ENCODE measurements at places on chromosomes 13 and 19.

- DNase-seq, result no peak
- H3K4me1 ChIP-seq, result no peaks in the 10 kb centered on the region
- H3K27ac ChIP-seq, result no peak overlapping the region
- H3K36me3 ChIP-seq, result no peaks in the 10 kb centered on the region
- H3K4me3 ChIP-seq, result no peak overlapping the region
- H3K27me3 ChIP-seq, result no peaks in the 10 kb centered on the region
Measured at GRCh38 chr13:98349731-98350305, 172.7 kb upstream of the RNF113B start.

DNA sequence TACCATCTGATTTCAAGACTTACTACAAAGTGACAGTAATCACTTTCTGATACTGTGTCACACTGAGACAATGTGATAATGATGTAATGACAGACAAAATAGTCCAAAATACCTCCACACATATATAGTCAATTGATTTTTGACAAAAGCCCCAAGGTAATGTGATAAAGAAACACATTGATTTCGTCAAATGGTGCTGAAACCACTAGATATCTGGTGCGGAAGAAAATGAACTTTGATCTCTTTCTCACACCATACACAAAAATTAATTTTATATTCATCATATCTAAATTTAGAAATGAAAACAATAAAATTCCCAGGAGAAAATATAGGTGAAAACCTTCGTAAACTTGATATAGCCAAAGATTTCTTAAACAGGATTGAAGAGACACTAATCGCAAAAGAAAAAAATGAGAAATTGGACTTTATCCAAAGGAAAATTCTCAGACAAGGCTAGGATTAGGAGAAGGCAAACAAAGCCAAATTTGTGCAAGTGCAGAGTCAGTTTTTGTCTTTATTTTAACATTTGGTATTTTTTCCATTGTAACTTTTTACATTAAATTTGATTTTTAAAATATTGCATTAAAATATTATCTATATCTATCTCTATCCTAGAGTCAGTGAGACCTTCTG, 739.9 kb downstream of the DIAPH3 start:
- no peaks in the 10 kb centered on the region for H3K27me3 ChIP-seq
- no peaks in the 10 kb centered on the region for H3K36me3 ChIP-seq
- no peaks in the 10 kb centered on the region for H3K4me1 ChIP-seq
- H3K4me3 ChIP-seq, result no peak overlapping the region
- no peak overlapping the region for H3K27ac ChIP-seq

GRCh38 chr13:86681223-86681622, 882.0 kb upstream of the SLITRK6 start:
- H3K27ac ChIP-seq, result no peak overlapping the region
- H3K36me3 ChIP-seq, result no peaks in the 10 kb centered on the region
- no peak overlapping the region for H3K4me3 ChIP-seq
- no peak for DNase-seq

DNA sequence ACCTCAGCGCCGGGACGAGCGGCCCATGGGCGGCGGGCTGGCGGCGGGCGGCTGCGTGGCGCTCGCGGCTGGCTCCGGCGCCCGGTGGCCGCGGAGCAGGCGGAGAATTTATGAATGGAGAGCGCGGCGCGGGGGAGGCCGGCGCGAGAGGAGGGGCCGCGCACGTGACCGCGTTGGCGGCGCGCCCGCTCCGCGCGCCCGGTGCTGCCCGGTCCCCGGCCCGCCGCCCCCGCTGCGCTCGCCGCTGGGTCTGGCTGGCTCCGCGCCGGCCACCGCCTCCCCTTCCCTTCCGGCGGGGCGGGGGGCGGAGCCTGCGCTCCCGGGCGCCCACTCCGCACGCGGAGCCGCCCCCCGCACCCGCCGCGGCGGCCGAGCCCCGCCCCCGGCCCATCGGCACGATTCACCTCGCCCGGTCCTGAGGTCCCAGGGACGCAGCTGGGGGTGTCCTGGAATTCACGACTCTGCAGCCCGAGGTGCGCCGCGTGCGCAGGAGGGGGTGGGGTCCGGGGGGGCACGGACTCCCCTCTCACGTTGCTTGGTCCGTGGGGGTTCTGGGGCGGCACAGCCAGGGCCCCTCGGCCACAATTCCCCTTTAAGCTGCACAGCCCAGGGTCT, at the start of gene CBARP:
Gene CBARP (minus strand): TSS at position 252 of the 615 bp plus-strand sequence. CDS start 1,905 bp downstream, outside the sequence.
- H3K27ac ChIP-seq, result no peak within 1 kb of the TSS
- peak; percentile 35 for DNase-seq
- H3K4me1 ChIP-seq, result peaks cover 6% of the 10 kb centered on the region
- H3K4me3 ChIP-seq, result peak within 1 kb of the TSS; percentile 81
- no peaks in the 10 kb centered on the region for H3K27me3 ChIP-seq

DNA sequence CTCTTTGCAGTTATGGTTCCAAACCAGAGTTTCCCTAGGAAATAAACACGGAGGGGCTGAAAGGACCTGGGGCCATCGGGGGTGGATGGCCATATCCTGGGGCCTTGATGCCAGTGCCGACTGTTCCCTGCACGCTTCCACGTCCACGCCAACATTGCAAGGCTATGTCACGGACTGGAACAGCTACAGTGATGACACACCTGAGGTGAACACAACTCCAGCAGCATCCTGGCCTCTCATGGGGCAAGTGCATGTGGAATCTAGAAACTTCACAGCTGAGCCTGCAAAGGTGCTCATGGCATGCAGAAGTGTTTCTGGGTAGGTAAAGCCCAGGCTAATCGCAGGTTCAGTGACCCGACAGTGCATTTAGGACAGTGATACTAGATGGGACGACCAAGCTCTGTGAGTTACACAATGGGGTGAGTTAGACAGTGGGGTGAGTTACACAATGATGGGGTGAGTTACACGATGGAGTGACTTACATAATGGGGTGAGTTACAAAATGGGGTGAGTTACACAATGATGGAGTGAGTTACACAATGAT, 52.0 kb upstream of the GAS6 start:
- H3K27me3 ChIP-seq, result no peaks in the 10 kb centered on the region
- no peaks in the 10 kb centered on the region for H3K36me3 ChIP-seq
- no peak for DNase-seq
- H3K27ac ChIP-seq, result no peak overlapping the region

DNA sequence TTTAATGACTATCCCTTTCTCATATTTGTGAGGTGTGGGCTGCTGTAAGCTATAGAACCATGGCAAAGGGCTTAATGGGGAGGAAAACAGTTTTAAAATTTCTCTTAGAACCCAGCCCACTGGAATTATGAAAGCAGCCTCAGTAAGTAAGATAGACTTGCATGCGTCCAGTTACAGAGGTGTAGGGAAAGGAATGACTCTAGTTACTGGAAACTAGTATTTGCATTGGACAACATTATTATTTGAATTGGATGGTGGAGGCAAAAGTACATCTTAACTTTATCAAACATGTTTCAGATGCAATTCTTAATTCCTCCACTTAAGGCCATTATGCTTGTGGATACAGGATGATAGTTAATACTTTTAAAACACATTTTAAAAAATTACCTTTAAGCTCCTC, 292.9 kb downstream of the SPRY2 start:
- H3K4me1 ChIP-seq, result peaks cover 32% of the 10 kb centered on the region
- H3K36me3 ChIP-seq, result no peaks in the 10 kb centered on the region
- no peaks in the 10 kb centered on the region for H3K27me3 ChIP-seq
- DNase-seq, result no peak
- peak overlapping the region; percentile 64 for H3K27ac ChIP-seq

GRCh38 chr19:35557539-35558399, 5.7 kb downstream of the ATP4A start:
- no peak overlapping the region for H3K27ac ChIP-seq
- no peaks in the 10 kb centered on the region for H3K27me3 ChIP-seq
- no peaks in the 10 kb centered on the region for H3K36me3 ChIP-seq

- no peak overlapping the region for H3K4me3 ChIP-seq
- DNase-seq, result no peak
- no peaks in the 10 kb centered on the region for H3K4me1 ChIP-seq
- H3K27ac ChIP-seq, result no peak overlapping the region
Measured at GRCh38 chr19:18604820-18605159, 1.8 kb downstream of the CRLF1 start.

- no peaks in the 10 kb centered on the region for H3K27me3 ChIP-seq
- no peak overlapping the region for H3K27ac ChIP-seq
- H3K4me1 ChIP-seq, result peaks cover 16% of the 10 kb centered on the region
- H3K36me3 ChIP-seq, result no peaks in the 10 kb centered on the region
- no peak overlapping the region for H3K4me3 ChIP-seq
Measured at GRCh38 chr13:100671389-100672182, 3.0 kb downstream of the TMTC4 start.

- H3K4me3 ChIP-seq, result no peak overlapping the region
- no peaks in the 10 kb centered on the region for H3K36me3 ChIP-seq
- H3K4me1 ChIP-seq, result peaks cover 5% of the 10 kb centered on the region
Measured at GRCh38 chr19:13599681-13600080, 93.4 kb upstream of the CACNA1A start.

DNA sequence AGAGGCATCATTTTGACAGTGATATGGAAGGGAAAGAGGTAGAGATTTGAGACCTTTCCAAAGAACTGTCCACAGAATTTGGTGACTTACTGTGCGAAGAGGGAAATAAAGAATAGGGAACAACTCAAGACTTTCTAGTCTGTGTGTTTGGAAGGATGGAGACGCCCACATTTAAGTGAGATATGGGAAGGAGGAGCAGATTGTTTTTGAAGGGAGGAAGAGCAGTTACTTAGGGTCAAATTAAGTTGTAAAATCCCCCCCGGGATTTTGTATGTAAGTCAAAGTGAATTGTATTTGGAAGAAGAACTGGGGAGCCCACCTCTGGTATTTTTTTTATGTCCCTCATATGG, 1.2 kb downstream of the USPL1 start:
- H3K36me3 ChIP-seq, result peaks cover 14% of the 10 kb centered on the region
- H3K27ac ChIP-seq, result no peak overlapping the region
- H3K27me3 ChIP-seq, result no peaks in the 10 kb centered on the region
- peak overlapping the region; percentile 87 for H3K4me3 ChIP-seq

DNA sequence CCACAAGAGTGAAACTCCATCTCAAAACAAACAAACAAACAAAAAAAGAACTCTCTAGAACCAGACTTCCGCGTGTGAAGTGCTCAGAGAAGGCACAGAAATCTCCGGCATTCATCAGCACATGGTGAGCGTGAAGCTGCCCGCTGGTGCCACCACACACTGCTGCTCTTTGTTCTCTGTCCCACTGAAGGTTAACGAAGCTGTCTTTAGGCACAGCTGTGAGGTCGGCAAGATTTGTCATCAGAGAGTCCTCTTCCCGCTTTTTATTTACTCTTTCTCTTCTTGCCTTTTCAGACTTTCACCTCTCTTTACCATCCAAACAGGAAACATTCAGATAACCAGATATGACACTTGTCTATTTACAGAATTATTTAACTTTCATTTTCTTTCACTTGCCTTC, 115.2 kb upstream of the ARGLU1 start:
- H3K36me3 ChIP-seq, result no peaks in the 10 kb centered on the region
- no peaks in the 10 kb centered on the region for H3K4me1 ChIP-seq
- H3K27me3 ChIP-seq, result peaks cover 65% of the 10 kb centered on the region
- H3K4me3 ChIP-seq, result no peak overlapping the region
- no peak for DNase-seq
- no peak overlapping the region for H3K27ac ChIP-seq

GRCh38 chr19:4415352-4415751, 12.9 kb downstream of the CHAF1A start:
- H3K27me3 ChIP-seq, result no peaks in the 10 kb centered on the region
- H3K27ac ChIP-seq, result no peak overlapping the region
- no peak overlapping the region for H3K4me3 ChIP-seq
- no peak for DNase-seq
- H3K4me1 ChIP-seq, result peaks cover 5% of the 10 kb centered on the region

DNA sequence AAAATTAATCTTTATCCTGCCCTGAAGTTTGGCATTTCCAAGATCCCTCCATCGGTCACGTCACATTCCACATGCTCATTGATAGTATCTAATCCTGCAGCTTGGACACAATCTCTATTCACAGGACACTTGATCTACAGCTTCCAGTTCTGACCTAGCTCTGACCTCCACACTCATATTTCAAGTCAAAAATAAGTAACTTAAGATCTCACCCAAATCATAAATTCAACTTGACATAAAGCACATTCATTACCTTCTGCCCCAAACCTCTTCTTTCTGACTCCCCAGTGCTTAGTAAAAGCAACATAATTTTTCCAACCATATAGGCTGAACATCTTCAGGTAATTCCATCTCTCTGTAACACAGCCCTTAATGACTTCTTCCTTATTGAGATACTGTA, 880.2 kb downstream of the PCDH9 start:
- H3K4me1 ChIP-seq, result no peaks in the 10 kb centered on the region
- no peak for DNase-seq
- no peaks in the 10 kb centered on the region for H3K36me3 ChIP-seq
- H3K27me3 ChIP-seq, result no peaks in the 10 kb centered on the region

DNA sequence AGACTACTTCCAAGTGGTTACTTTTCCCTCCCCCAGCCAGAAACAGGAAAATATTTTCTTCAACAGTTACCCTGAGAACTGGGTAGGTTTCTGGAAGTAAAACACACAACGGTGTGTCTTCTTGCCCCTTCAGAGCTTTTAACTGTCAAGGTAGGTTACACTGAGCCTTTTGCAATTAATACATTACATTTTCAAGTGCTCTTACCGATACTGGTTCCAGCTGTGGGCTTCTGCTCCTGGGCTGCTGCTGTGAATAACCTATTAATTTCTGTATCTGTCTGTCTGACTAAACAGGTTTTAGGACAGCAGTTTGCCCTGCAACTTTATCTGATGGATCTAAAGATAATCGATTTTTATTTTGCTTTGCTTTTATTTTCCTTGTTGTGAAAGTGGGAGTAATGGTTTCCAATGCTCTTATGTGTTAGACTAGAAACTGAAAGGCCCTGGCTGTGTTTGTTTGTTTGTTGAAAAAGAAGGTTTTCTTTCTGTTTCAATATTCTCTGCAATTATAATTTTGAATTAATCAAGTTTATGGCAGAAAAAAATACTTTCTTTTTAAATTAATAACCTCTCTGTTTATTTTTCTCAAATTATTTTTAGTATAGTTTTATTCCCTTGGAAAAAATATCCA, 196.7 kb upstream of the SLITRK6 start:
- H3K4me1 ChIP-seq, result no peaks in the 10 kb centered on the region
- no peak overlapping the region for H3K4me3 ChIP-seq
- H3K36me3 ChIP-seq, result no peaks in the 10 kb centered on the region
- H3K27ac ChIP-seq, result no peak overlapping the region
- DNase-seq, result no peak

- no peaks in the 10 kb centered on the region for H3K27me3 ChIP-seq
- no peak overlapping the region for H3K4me3 ChIP-seq
- no peak overlapping the region for H3K27ac ChIP-seq
- no peak for DNase-seq
- no peaks in the 10 kb centered on the region for H3K36me3 ChIP-seq
- no peaks in the 10 kb centered on the region for H3K4me1 ChIP-seq
Measured at GRCh38 chr19:7328647-7329046, 20.1 kb upstream of the ARHGEF18 start.

GRCh38 chr19:7550987-7551761, 15.7 kb downstream of the PNPLA6 start:
- peaks cover 34% of the 10 kb centered on the region for H3K36me3 ChIP-seq
- no peak overlapping the region for H3K4me3 ChIP-seq
- H3K4me1 ChIP-seq, result no peaks in the 10 kb centered on the region
- H3K27me3 ChIP-seq, result no peaks in the 10 kb centered on the region
- peak; percentile 40 for DNase-seq
- no peak overlapping the region for H3K27ac ChIP-seq

All from PC-3 (cell line).